ENCODE measurements at places on chromosomes 7 and 10.

- DNase-seq: no peak
Measured at GRCh38 chr10:43417950-43418768, 9.2 kb upstream of the HNRNPF start.

DNA sequence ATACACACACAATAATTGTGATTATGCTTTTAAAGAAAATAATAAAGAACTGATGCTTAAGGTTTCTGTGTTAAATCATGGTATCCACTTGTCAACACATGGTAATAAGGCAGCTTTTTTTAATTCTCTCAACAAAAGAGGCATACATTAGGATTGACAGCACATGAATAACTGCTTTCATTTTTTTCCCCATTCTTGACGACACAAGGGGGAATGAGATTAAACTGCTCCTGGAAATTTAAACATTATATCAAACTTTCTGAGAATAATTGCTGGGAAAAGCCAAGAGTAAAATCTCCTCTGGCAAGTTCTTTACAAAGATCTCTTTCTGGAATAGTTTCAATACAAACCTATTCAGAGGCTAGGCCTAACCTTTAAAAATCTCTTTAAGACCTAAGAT lies 99.0 kb upstream of the GPR22 start:
- no peak for DNase-seq

DNA sequence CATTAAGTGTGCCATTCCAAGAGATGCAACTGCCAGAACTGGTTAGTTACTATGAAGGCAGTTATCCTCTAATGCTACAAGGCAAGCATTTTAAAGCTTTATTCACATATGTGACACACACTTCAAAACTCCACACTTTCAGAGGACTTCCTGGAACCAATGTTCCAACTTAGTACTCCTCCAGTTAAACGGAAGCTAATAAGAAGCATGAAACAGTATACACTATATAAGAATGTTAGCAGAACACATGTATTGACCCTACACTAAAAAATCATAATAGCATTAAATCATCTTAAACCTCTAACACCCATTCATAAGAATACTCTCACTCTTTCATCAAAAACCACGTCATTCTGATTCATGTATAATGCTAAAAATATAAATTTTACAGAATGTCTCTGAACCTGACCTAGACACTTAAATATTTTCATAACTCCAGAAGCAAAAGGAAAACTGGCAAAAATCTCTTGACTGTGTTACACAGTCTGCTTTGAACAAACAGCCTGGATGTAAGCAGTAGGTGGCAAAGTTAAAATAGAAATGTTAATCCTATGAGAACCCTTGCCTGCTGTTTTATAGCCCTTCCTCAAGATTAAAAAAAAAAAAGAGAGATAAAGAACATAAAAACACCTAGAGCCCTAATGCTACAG lies 135.0 kb downstream of the SEMA3C start:
- no peak for DNase-seq

GRCh38 chr10:60367431-60367830 lies 22.2 kb downstream of the ANK3 start:
- no peak for DNase-seq

- peak; percentile 14 for DNase-seq
Measured at GRCh38 chr7:82605247-82605864, 161.8 kb upstream of the CACNA2D1 start.

GRCh38 chr7:138352570-138353461 lies 107.2 kb upstream of the TRIM24 start:
- no peak for DNase-seq

GRCh38 chr7:31437250-31437865 lies 76.5 kb upstream of the ITPRID1 start:
- no peak for DNase-seq

DNA sequence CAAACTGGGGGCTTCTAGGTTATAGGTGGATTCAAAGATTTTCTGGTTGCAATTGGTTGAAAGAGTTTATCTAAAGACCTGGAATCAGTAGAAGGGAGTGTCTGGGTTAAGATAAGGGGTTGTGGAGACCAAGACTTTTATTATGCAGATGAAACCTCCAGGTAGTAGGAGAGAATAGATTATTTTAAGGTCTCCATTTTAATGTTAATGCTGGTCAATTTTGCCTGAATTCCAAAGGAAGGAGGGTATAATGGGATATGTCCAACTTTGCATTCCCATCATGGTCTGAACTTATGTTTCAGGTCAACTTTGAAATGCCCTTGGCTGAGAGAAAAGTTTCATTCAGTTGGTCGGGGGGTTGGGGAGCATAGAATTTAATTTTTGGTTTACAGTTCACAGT lies 44.3 kb upstream of the SEMA3E start:
- no peak for DNase-seq
